ENCODE measurements at places on chromosomes 1 and 21.

GRCh38 chr1:43796111-43796581 is 88.8 kb downstream of the ST3GAL3 start:
- no peak for DNase-seq

- no peak for DNase-seq
These were observed 96.8 kb upstream of the LMO4 start for GRCh38 chr1:87231703-87232367.

DNA sequence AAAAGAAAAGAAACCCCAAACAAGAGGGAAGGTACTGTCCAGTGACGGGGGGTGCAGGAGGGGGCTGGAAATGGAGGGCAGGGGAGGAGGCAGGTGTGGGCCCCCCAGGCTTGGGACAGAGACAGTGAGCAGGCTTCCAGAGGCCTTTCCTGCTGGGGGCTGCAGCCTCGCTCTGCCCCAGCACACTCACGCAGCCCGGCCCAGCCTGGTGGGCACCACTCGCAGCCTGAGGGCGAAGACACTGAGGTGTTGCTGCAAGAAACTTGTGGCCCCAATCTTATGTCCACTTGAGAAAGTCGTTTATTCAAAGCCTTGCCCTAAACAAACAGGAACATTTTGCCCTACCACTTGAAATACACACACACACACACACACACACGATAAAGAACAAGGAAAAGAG is 274.4 kb downstream of the PCP4 start:
- no peak for DNase-seq

- DNase-seq: no peak
These were observed 13.2 kb downstream of the PLPP3 start for GRCh38 chr1:56566061-56566744.

GRCh38 chr1:226287587-226287986 is 21.4 kb downstream of the LIN9 start:
- DNase-seq: no peak

- no peak for DNase-seq
These were observed 13.4 kb downstream of the KIF21B start for GRCh38 chr1:201009962-201010645.

GRCh38 chr1:1918901-1919303 is at the start of gene TMEM52:
TMEM52 (minus strand) TSS chr1:1919279; CDS start chr1:1919265, 14 bp downstream.
- no peak for DNase-seq

GRCh38 chr1:31401241-31401640 is 11.8 kb upstream of the SERINC2 start:
- DNase-seq: no peak

DNA sequence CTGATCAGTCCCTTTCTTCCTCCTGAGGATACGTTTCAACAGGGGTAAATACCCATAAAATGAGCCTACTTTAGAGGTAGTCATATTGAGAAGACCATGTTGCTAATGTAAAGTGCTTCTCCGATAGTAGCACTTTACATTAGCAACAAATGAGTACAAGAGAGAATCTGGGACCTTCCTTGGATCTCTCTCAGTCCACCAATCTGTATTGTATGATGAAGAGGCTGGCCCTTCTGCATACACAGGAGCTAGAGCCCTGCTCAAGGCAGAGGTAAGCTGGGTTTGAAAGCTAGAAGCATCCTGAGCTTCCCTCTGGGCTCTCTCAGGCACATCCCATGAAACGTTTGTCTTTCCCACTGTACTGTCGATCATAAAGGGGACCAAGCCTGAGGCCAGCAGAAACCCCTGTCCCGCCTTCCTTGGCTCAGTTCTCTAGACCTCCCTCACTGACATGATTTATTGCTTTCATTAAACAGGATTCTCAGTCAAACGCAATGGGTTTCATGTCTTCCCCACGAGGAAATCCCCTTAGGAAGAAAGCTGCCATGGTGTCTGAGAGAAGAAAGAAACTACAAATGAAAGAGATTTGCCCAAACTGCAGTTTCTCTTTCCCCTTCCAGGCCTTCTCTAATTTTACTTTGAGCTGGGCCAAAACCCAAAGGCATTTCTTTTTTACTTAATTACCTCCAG is 62.8 kb upstream of the BCAR3 start:
- no peak for DNase-seq

DNA sequence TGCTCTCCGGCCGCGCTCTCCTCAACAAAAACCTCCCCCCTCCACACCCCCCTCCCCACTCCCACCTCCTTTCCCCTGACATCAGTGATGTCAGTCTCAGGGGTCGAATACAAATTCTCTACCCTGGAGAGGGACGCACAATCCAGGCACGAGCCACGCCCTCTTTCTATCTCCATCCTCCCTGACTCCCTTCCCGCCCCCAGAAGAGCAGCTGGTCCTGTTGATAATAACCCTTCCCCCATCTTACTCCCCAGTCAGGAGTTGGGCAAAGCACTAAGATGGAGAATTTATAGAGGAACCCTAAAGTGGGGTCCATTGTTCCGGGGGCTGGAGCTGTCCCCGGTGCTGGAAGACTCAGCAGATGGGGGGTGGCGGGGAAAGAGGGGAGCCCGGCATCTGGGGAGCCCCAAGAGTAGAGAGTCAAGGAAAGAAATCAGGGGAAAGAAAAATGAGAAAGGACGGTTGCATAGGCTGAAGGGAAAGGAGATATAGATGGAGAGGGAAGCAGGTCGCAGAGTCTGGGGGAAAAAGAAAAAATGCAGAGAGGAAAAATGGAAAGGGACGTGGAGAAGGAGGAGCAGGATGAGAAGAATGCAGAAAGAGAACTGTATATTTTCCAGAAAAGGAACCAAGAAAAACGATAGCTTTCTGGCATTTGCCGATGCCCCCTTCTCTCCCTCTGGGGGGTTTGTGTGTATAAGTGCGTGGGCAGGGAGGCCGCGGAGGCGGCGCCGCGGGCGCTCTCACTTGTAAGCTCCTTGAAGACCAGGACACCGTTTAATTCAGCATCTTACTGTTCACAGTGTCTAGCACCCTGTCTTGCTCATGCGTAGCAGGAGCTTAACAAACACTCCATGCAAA is at the start of gene CELF3:
Gene CELF3, minus strand, starts transcription at position 33 of the 861 bp plus-strand sequence. CDS start 783 bp downstream, outside the sequence.
- no peak for DNase-seq

GRCh38 chr1:206944703-206945102 is 1.6 kb downstream of the PIGR start:
- no peak for DNase-seq

All from AML-193 (cell line).